Stimulated activated CD4-positive, alpha-beta T cell treated with anti-CD3 and anti-CD28 coated beads, Interleukin-12 subunit alpha, Interleukin-12 subunit beta, amount 100 ng/mL, for 48 hours (primary cell): ENCODE measurements at places on chromosomes 12 and 14.
A peak's percentile ranks its signal among the peaks of the same experiment; 100 is the strongest.

DNA sequence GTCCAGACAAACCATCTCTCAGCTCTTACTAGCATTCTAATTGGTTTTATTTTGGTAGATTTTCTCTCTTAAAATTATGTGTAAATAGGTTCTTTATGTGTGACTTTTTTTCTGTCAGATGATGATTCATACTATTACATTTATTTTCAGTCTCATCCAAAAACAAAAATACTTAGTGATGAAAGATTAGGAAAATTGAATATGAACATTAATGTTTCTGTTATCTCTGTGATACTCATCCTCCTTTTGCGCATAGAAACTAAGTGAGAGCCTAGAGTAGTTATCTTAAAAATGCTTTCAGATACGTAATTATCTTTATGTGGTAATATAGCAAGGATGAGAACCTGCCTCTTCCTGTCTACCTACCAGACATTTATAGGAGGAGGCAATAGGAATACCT, 84.1 kb upstream of the MON2 start:
- no peak for DNase-seq

- DNase-seq = no peak
Observed at GRCh38 chr12:76920172-76921099, 41.6 kb upstream of the CSRP2 start.

- no peak for DNase-seq
Observed at GRCh38 chr14:29724991-29725390, 202.7 kb downstream of the PRKD1 start.

- DNase-seq = no peak
Observed at GRCh38 chr14:94697773-94698556, 71.9 kb downstream of the GSC start.

DNA sequence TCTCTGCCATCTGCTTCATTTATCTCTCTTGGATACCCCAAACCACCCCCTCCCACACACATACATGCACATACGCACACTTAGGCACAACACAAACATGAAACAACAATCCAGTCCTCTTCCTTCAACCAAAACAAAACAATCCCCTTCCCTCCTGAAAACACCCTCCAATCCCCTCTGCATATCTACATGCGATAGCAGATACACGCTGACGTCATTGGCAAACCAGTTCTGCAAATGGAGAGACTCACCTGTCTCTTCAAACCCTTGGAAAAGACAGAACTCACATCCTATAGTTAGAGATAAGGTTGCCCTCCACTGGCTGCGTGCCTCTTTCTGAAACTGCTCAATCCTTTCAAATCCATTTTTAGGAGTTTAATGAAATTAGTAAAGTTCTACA, 37.2 kb upstream of the RMST start:
- DNase-seq = no peak

DNA sequence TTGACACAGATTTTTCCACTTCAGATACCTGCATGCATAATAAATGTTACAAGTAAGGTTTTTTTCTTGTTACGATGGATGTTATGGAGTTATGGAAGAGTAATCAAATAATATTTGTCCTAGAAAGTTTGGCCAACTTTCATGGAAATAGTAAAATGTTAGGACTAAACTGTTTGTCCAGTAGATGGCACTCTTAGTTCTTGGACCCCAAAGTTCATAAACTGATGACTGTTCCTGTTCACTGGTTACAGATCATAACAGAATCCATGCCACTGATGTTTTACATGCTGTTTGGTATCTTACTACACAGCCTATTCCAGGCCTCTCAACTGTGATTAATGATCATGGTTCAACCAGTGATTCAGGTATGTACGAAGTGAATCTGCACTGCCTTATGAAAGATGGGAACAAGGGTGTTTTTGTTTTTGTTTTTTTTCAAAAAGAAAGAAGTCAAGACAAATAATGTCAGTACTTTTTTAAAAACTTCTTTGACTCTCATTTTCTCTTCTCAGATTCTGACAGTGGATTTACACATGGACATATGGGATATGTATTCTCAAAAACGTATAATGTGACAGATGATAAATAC, 48.8 kb upstream of the SLCO1C1 start:
- DNase-seq = no peak

DNA sequence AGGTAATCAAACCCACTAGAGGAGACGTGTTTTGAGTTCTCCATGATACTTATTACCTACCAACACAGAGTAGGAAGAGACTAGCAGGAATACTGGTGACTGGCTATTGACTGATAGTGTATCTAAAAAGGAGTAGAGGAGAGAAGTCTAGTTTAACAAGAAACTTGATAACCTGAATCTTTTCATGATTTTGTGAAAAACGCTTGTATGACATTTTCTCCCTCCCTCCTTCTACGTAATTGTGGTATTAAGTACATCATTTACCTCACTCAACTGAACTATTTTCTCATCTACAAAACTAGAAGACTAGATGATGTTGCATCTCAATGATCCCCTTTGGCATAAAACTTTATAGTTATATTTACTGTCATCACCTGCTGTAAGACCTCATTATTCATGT, 107.4 kb downstream of the PPP1R12A start:
- no peak for DNase-seq

DNA sequence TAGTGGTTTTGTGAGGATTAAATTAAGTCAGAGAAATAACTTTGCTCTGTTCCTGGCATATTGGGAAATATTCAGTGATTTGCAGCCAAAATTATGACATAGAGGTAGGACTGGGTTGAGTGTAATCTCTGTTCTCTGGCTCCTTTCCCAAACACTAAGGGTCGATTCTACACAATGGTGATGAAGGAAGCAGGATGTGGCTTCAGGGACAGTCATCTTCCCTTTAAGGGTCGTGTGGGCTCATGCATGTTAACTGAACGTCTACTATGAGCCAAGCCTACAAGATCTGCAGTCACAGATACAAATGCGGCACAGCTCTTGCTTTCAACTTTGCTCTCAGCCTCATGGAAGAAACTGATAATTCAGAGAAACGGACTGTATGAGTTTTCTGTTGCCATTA, 381.6 kb downstream of the VRK1 start:
- no peak for DNase-seq

- no peak for DNase-seq
Observed at GRCh38 chr12:90978117-90978770, 23.3 kb upstream of the CCER1 start.

DNA sequence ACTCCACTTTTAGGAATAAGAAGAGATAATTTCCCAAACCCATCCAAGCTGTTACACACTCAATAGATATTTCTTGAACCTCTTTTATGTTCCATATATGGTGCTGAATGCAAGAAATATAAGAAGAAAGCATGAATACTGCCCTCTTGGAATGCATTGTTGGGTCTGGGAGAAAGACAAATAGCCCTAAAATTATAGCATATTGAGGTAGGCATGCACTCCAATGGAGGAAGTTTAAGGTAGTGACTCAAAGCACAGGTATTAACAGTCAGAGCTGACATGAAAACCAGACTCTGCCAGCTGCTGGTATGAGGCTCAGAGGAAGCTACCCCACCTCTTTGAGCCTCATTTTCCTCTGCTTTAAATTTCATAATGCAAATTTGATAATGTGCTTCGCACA, 261.3 kb upstream of the NOS1 start:
- no peak for DNase-seq

DNA sequence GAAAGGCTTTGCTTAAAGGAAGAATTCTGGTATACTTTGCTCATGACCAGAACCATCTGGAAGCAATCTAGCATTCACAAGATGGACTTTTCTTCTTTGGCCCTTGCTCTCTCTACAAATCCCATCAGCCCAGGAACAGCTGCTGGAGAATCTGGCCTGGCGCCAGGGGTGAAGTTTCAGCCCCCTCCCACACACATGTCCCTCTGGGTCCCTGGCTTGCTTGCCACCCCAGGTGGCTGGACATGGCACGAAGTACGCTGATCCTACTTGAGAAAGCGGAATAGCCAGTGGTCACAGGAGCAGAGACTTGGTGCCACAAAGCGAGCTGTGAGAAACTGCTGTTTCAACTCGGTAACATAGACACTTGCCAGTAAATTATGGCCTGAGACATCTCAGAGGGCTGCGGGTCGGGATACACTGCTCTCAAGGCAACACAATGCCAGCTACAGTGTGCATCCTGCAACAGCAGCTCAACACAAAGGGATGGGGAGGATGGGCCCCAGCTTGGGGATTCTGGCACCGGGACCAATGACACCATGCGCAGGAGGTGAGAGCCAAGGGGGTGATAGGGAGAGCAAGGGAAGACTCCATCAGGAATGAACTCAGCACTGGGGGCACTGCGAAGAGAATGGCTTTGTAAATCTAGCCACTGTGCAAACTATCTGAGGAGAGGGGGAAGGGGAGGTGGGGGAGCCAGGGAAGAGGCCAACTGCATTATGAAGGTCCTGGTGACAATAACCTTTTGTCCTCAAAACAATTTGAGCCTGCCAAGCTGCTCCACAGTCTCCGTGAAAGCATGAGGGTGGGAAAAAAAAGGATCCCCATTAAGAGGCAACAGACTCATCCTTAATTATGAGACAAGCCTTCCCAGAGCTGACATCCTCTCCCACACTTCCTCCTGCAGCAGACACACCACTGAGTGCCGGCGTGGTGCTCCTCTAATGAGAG, 219.9 kb downstream of the PPM1H start:
- DNase-seq = no peak

- DNase-seq = no peak
Observed at GRCh38 chr12:71900091-71900490, 38.6 kb upstream of the TPH2 start.

- DNase-seq = no peak
Observed at GRCh38 chr12:133081159-133081780, 547 bp downstream of the ZNF140 start.

- no peak for DNase-seq
Observed at GRCh38 chr12:94121886-94122285, 26.5 kb upstream of the PLXNC1 start.

- DNase-seq = no peak
Observed at GRCh38 chr14:36238666-36239363, 62.3 kb upstream of the PTCSC3 start.

GRCh38 chr12:116589581-116589980, 30.4 kb downstream of the MAP1LC3B2 start:
- DNase-seq = no peak

GRCh38 chr14:70004791-70005190, 125.6 kb downstream of the SMOC1 start:
- DNase-seq = no peak

- no peak for DNase-seq
Observed at GRCh38 chr12:58502841-58503240, 417.5 kb downstream of the LRIG3 start.

DNA sequence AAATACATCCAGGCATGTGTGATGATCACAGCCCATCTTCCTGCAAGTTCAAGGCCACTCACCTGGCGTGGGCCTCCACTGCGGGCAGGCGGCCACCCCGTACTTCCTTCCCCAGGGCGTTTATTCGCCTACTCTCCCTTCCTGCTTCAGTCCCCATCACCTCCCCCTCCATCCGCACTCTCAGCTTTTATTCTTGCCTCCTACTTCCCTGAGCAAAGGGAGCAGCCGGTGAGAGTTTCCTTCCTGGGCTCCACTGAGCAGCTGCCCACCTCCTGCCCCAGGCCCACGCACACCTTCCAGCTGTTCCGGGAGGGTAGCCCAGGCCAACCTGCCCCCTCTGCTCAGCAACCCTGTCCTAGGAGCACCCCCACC, 4.1 kb downstream of the CYP46A1 start:
- DNase-seq = no peak

GRCh38 chr12:125772403-125772802, 707.2 kb downstream of the AACS start:
- no peak for DNase-seq

DNA sequence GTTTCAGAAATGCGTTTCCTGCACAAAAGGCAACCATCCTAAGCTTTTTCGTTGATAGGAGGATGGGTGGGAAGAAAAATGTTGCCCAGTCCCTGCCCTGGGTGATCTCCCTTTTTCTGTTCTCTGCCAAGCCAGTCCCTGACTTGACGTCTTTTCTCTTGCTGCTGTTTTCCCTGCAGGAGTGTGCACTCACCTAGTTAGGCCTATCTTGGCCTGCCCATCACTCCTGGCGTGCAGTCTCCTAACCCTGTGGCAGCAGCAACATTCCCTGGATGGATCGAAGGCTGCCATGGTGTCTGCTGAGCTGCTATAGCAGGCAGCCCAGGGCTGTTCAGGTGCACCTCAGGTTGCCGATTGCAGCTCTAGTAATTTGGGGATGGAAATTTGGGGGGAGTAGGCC, 1.2 kb downstream of the UNC119B start:
- no peak for DNase-seq

GRCh38 chr14:95183532-95184412, 26.4 kb upstream of the DICER1 start:
- DNase-seq = no peak

DNA sequence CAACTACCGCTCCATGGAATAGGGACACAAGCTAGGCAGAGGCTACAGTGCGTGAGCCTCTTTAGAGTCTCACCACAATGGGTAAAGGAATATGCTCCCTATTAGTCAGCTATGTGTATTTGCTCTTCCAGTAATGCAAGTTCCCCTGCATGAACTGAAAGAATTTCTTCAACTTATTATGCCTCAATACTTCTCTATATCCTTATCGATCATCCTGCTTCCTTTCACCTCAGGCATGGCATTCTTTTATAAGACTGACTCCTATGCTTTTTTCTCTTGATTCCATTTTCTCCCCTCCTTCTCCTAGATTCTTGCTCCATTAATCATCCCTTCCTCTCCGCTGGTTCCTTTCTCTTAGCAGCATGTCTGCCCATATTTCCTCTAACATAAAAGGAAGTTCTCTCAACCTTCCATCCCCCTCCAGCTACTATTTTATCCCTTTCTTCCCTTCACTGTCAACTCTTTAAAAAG, 94.5 kb upstream of the CPM start:
- no peak for DNase-seq

DNA sequence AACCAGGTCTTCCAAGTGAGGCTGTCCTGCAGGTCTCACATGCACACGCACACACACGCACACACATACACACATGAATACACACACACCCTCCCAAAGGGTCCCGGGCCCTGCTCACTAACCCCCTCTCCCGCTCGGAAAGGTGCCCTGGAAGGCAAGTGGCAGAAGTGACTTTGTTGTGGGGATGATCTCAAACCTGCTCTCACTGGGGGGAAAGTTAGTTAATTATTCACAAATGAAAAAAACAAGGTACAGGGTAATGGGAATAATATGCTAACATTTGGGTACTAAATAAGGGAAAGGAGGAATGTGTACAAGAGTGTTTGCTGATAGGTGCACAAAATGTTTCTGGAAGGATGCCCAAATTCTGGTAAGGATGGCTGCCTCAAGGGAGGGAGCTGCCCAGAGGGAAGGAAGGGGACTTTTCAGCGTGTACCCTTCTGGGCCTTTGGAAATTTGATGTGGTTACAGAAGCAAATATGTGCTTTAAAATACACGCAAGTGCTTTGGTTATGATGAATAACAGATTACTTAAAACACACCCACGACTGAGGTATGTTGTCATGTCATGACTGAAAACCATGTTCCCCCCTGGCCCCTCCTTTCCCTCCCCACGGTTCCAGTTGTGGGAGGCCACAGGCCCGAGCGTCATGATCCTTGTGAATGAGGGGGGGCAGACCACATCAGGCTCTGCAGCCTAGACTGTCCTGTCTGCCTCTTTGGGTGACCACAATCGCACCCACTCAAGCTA, 43.3 kb upstream of the PLEKHG6 start:
- DNase-seq = peak; percentile 57
